Lung (tissue), 17 donors: ENCODE measurements at places on chromosomes 6 and 20. TPM values are rescaled to one million over a fixed set of nuclear protein-coding genes. Genes with fewer than 3 reads are reported as not detected.

DNA sequence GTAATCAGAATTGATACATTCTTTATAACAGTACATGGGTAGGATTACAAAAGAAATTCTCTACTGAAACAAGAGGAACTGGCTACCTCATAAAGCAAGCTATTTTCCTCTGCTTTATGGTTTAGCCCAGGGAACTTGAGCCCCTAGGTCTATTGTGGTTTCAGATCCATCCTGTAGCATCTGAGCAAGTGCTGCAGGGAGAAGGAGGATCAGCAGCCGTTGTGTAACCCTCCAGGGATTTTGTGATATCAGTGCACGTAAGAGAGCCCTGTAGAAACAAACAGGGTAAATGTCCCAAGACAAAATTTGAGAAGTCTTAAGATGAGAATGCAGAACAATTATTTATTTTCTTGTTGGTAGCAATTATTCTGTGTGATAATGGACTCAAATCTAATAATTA lies 165.2 kb upstream of the DEFB112 start:
- DNase-seq = no peak

DNA sequence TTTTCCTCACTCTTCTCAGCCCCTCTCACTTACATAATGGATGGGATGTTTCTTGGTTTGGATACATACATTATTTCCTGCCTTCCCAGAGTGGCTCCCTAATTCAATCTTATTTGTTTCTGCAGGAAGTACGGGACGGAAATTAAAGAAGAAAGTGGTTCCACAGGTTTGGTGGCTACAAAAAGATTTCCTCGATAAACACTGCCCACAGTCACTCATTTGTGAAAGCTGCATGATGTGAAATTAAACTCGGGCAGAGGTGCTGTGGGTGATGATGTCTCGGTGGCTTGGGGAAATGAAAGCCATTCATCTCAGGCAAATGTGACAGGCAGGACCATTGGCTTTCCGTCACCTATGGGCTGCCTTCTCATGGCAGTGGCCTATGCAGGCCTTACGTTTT lies 119.5 kb upstream of the KCNG1 start:
- no peak for DNase-seq

DNA sequence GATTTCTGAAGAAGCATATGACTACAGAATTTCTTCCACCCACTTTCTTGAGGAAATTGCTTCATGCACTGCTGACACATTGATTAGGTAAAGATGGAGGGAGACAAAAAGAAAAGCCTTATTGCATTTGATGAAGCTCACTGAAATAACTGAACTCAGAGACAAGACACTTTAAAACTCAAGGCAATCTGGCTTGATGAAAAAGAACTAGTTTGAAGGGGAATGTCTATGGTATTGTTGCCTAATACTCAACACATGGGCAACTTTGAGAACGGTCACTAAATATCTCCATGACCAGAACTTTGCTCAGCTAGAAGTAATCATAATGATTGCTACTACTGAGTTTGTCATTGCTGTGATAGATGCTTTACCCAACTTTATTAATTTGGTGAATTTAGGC lies 38.1 kb downstream of the HTR1B start:
- DNase-seq = no peak

GRCh38 chr6:4105980-4106536 lies 27.1 kb upstream of the FAM217A start:
- DNase-seq = no peak

DNA sequence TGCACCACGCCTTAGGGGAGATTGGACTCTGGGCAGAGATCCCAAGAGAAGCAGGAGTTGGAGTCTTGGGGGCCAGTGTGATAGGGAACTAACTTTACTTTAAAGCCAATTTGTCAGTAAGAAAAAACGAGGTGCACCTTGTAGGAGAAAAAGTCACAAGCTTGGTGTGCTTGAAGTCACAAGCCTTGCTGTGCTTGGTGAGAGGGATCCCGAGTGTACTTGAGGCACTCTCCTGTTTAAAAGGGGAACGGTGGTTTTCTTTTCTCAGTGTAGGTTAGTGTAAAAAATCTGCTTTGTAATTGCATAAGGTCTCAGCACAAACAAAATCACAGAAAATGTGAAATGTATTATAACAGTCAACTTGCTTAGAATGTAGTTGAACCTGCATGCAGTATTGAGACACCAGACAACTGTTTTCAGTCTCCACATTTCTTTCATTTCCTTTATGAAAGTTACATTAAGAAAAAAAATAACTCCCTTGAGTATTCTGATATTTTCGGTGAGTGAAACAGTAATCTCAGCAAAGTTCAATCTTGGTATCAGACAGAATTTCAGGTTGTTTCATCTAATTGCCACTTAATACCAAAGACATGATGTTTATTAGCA lies 111.1 kb upstream of the DUSP22 start:
- DNase-seq = no peak

Gene SASH1
- 114 TPM for total RNA-seq
